ENCODE measurements at places on chromosomes 7 and 10.

GRCh38 chr10:64283621-64284020 is 762.4 kb downstream of the REEP3 start:
- DNase-seq = no peak

GRCh38 chr10:31720546-31720945 is 208.1 kb downstream of the ARHGAP12 start:
- DNase-seq = no peak

- no peak for DNase-seq
These were observed 56.6 kb downstream of the VOPP1 start for GRCh38 chr7:55515569-55516279.

DNA sequence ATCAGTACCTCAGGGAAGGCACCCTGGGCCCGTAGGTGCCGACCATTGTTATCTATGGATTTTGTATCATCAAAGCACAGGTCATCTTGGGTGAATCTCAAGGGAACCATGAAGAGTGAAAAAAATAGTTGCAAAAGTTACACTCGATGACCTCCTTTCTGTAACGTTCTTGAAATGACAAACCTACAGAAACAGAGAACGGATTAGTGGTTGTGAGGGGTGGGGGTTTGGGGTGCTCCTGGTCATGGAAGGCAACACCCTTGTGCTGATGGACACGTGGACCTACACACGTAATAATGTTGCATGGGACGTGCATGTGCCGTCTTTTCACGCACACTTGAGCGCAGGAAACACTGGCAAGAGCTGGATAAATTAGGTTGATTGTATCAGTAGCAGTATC is 655.9 kb downstream of the SDK1 start:
- DNase-seq = no peak

DNA sequence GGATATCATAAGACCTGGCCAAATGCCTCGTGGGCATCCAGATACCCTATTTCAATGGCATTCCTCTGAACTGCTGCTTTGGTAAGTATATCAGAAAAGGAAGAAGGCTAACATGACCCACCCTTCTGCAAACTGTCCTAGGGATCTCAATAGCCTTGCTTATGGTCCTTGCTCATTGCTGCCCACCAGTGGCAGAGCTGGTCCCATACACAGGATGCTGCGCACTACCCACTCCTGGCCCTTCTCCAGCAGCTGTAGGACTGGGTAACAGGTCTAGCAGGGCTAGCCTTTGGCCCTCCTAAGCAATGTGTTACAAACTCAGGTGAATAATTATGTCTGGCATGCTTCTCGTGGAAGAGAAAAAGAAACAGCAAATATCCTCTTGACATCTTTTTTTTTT is 72.5 kb downstream of the C10orf90 start:
- DNase-seq = no peak

GRCh38 chr7:122485856-122486255 is 181.3 kb upstream of the FEZF1 start:
- DNase-seq = no peak

- no peak for DNase-seq
These were observed 8.1 kb upstream of the FAM107B start for GRCh38 chr10:14782691-14783363.

DNA sequence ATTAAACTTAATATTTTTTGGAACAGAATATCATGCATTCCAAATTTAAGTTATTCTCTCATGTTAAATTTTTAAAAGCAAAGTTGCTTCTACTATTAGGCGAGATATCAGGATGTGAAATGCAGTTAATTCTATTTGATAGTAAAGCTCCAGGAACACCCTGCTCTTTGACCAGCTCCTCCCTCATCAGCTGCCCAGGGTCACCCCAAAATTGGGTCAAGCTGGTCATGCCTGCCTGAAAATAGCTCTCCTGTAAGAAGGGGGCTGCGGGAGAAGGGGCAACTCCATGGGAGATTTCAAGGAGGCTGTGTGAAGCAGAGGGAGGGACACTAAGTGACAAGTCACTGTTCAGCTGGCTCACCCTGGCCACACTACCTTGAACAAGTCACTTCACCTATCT is 5.9 kb downstream of the PPP1R3C start:
- no peak for DNase-seq

DNA sequence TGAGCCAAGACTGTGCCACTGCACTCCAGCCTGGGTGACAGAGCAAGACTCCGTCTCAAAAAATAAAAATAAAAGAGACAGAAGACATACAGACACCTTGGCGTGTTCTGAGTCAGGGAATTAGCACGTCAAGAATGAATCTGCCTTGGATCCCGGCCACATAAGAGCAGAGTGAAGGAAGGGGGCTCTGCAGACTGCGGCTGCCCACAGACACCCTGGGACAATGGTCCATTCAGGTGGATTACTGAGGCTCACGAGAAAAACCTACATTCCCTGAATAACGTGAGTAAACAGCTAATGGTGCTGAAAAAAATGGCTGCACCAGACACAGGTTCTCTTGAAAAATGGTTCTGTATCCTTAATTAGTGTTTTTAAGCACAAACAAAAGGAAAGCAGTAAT is 100.1 kb upstream of the FGFR2 start:
- DNase-seq = no peak

- DNase-seq = no peak
These were observed 6.1 kb downstream of the ZNF789 start for GRCh38 chr7:99478464-99479440.

GRCh38 chr10:44897049-44897448 is 14.1 kb upstream of the TMEM72 start:
- no peak for DNase-seq

DNA sequence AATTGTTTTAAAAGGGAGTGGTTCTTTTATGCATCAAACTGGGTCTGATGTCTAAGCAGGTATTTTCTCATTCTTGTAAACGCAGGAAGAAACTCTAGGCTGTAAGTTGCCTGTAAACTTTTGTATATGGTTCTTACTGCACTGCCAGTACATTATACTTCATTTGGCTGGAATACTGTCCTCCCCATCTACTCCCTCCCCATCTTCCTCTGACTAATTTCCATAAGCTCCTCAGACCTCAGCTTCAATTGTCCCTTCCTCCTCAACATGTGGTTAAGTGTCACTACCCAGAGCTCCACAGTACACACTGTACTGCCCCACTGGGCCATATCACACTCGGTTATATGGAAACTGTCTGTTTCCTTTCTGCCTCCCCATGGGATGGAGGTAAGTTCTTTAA is 161.4 kb upstream of the MDFIC start:
- DNase-seq = no peak

GRCh38 chr7:156505876-156506275 is 134.7 kb upstream of the RNF32 start:
- no peak for DNase-seq

DNA sequence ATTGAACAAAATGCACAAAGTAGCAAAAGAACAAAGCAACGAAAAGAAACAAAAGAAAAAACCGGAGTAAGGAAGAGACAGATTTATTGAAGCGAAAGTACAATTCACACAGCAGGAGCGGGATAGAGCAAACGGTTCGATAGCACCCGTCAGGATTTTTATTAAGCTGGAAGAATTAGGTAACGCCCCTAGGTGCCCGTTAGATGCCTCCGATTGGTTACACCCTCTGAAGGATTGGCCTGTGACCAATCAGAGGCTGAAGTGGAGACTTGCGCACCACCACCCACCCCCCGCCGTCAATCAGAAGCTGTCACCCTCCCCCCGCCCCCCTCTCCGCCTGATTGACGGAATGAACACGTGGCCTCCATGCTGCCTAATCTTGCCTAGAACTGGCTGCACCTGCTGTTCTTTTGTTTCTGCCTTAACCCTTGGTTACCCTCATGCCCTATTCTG is 16.8 kb downstream of the OCM2 start:
- DNase-seq = no peak

- no peak for DNase-seq
These were observed 140.2 kb upstream of the PRPS1L1 start for GRCh38 chr7:18167815-18168214.

GRCh38 chr10:70109064-70109729 is 23.4 kb downstream of the AIFM2 start:
- DNase-seq = no peak

- no peak for DNase-seq
These were observed 59.1 kb downstream of the BPGM start for GRCh38 chr7:134705716-134706115.

- no peak for DNase-seq
These were observed 38.9 kb upstream of the LANCL2 start for GRCh38 chr7:55326081-55326835.

DNA sequence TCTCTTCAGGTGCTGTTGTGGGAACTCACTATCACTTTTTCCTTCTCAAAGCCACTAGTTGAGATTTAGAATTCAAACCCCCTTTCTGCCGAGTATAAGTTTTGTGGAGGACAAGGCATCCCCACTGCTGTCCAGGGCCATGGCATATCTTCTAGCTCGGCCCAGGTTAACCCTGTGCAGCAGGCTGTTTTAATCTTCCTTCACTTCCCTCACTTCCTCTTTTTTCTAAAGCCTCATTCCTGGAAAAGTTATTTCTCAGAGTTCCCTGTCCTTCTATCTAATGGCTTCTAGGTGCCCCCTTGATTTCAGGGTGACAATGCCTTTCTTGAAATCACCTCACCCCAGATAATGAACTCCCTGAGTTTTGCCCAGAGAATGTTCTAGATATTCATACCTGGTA is 222.3 kb downstream of the SNX10 start:
- no peak for DNase-seq

DNA sequence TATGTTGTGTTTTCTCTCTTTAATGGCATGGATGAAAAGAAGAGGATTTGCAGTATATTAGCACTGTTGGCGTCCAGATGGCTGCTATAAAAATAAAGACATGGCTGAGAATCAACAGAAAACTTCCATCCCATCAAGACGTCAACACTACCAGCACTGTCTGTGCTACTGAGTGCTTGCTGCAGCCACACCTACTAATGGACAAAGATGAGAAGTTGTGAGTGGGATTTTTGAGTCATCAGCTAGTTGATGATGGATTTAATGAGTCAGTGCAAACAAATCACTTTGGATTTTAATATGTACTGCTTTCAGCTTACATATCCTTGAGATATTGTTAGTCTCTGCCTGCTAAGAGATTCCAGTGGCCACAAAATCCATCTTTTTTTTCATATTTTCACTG is 631.0 kb upstream of the ANKRD30A start:
- no peak for DNase-seq

GRCh38 chr10:52226197-52226847 is 87.8 kb upstream of the DKK1 start:
- no peak for DNase-seq

GRCh38 chr7:50531928-50532327 is 33.3 kb downstream of the DDC start:
- DNase-seq = no peak

DNA sequence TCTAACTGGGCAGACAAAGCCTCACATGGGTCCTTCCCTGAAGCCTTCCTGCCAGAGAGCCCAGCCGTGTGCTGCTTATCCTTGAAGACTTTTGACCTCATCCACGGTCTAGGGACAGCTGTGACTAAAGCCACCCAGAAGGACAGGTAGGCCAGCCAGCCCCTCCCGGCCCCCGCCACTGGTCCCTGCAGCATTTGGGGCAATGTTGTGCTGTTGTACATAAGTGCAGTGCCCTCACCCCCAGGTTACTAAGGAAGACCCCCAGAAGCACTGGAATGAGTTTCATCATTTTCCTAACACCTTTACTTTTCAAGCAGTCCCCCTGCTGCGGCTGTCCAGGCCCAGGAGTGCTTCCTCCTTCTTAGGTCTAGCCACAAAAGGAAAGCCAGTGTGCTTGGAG is 43.0 kb downstream of the TMEM209 start:
- DNase-seq = no peak

DNA sequence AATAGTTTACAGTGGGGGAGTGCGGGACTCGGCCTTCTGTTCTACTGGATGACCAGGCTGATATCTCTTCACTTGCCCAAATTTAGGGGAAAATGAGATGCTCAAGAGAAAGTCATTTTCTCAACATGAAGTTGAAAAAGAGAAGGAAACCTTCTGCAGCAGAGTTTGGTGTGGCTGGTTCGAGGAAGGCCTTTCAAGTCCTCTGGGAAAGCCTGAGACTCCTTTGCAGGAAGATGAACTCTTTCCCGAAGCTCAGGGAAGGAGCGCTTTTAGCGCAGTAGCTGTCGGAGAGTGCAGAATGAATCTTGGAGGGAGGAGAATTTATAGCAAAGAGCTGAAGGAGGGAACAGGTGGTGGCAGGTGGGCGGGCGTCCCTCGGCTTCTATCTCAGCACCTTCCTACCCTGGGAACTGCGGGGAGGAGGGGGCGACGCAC is at the start of gene ATOH7:
Gene ATOH7 (minus strand): TSS at position 297 of the 435 bp plus-strand sequence. CDS start 436 bp downstream, outside the sequence.
- DNase-seq = no peak

- DNase-seq = no peak
These were observed 73.2 kb upstream of the SHH start for GRCh38 chr7:155885167-155886155.

DNA sequence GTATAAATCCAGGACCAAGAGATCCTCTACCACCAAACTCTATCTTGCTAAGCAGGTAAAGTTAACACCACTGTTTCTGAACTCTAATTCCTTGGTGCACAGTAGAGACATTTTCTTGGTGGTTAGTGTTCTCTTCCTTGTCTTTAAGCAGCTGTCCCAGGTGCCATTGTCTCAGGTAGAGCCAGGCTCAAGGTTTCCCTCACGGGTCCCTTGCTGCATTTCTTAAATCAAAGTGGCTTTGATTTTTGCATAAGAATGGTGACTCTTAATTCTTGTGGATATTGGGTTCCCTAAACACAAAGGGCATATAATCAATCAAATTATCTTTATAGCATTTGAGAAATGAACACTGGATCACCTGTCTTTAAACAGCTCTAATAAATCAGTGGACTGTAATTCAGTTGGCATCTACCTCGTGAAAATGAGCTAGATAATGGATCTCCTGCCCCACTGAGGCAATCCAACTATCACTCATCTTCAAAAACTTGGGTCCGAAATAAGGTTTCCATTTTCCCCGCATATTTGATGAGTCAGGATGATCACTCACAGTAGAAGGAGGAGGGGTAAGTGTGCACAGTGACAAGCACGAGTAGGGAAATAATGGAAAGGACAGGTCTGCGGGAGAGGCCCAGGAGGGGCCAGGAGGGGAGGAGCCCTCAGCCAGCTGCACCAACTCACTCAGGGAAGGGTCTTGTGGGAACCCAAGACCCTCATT is 2.4 kb downstream of the ABCC2 start:
- no peak for DNase-seq

DNA sequence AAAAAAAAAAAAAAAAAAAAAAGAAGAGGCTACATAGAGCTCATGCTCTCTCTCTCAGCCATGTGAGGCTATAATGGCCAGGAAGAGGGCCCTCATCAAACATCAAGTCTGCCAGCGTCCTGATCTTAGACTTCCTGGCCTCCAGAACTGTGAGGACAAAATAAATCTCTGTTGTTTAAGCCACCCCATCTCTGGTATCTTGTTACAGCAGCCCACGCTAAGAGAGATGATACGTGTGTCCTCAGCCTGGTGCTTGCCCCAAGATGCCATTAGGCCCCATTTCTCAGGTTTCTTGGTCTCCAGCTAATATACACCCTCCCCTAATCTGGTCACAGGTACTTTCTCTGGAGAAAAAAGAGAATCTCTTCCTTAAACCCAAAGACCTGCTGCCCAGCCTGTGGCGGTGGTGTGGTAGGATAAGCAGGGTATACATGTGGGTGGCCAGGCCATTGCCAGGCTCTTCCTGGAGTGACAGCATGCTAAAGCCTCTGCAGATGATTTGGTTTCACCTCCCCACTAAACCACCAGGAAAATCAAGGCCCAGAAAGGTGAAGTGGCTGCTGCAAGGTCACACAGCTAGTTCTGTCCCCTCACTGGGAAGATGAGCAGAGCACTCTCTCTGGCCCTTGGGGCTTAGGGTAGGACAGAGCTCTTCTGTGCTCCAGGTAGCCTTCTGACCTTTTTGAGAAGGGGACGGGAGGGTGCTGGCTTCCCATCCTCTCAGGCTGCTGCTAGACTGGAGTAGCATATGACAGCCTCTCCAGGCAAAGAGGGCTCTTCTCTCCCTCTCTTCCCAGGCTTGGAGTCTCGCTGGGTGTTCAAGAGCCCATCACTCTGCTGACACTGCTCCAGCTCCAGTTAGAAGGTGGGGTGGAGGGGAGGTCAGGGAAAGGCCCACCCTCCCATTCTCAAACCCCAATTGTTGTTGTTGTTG is 5.2 kb downstream of the SPOCK2 start:
- DNase-seq = no peak
